ENCODE measurements at places on chromosomes 5 and 9.

DNA sequence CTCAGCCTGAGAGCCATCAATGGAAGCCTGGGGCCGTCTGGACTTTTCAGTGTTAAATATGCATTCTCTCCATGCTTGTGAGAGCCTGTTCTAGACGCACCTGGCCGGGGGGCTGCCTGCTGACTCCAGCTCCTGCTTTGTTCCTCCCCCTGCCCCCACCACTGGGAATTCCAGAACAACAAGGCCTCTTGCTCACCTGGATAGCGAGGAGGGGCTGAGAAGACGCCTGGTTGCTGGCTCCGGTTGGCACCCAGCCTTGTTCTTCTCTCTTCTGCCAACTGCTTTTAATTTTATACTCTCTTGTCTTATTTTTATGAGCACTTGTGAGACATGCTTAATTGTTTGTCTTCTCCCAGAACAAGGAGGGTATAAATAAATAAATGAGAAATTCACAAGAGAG lies 15.0 kb upstream of the RAPGEF1 start:
- no peak for DNase-seq

DNA sequence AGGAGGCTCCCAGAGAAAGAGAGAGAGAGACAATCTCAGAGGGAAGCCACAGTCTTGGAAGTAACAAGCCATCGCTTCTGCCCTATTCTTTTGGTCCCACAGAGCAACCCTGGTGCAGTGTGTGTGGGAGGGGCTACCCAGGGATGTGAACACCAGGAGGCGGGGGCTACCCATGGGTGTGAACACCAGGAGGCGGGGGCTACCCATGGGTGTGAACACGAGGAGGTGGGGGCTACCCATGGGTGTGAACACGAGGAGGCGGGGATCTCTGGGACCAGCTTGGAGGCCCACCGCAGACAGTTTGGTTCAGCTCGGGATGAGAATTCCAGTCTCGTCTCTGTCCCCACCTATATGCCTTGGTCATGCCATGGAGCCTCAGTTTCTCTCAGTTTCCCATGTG lies 44.9 kb downstream of the HMCN2 start:
- DNase-seq: no peak

GRCh38 chr5:149215478-149216090 lies 56.1 kb upstream of the AFAP1L1 start:
- DNase-seq: no peak

- DNase-seq: no peak
These were observed 38.4 kb downstream of the LMX1B start for GRCh38 chr9:126652140-126652582.

- DNase-seq: no peak
These were observed 34.1 kb downstream of the ACOT12 start for GRCh38 chr5:81359881-81360280.

DNA sequence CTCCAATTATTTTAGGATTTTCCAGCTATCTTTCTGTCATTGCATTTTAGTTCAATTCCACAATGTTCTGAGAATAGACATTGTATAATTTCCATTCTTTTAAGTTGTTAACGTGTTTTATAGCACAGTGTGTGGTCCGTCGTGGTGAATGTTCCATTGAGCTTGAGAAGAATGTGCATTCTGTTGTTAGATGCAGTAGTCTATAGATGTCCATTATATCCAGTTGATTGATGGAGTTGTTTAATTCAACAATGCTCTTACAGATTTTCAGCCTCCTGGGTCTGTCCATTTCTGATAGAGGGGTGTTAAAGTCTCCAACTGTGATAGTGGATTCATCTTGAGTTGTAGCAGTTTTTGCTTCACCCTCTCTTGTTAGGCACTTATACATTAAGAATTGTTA lies 1587.7 kb upstream of the NUDT12 start:
- DNase-seq: no peak

- DNase-seq: no peak
These were observed 19.3 kb downstream of the PTPN3 start for GRCh38 chr9:109478665-109479380.

DNA sequence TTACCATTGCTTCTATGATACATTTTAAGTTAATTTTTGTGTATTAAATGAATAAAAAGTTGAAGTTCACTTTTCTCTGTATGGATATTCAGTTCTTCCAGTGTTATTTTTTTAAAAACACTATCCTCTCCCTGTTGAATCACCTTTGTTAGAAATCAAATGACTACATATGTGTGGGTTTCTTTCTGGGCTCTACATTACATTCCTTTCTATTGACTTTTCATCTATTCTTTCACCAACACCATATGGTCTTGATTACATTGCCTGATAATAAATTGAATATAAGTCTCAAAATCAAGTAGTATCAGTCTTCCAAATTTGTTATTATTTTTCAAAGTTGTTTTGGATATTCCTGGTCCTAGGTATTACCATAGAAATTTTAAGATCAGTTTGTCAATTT lies 7.3 kb upstream of the RASEF start:
- DNase-seq: no peak

DNA sequence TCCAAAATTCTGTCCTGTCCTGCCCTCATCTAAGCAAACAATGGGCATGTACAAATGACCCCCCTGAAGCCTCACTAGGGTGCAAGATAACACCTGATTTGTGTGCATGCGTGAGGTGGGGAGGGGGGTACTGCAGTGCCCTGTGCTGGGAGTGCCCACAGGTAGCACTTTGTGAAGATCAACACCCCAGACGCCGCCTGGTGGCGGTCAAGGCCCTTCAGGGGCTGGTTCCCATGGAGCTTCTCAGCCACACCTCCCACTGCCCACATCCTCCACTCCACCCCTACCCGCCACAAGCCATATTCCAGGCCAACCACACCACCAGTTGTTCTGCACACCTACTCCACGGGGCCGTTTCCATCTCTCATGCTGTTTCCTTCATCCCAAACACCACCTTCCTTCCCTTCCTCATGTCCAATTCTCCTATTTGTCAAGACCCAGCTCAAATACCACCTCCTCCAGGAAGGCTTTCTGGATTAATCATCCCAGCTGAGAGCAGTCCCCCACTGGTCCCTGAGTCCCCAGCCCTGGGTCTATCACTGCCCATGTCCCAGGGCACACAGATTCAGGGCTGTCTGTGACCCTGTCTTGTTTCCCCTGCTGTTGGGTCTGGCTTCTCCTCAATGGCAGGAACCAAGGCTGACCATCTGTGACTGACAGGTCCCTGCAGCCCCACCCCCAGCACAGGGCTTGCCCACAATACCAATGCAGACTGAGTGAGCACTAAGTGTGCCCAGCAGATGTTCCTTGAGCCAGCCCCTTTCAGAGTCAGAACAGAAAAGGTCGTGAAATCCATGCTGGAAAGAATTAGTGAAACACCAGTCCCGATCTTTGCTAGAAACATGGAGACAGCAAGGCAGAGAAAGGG lies 178.4 kb downstream of the PAX5 start:
- peak; percentile 15 for DNase-seq

DNA sequence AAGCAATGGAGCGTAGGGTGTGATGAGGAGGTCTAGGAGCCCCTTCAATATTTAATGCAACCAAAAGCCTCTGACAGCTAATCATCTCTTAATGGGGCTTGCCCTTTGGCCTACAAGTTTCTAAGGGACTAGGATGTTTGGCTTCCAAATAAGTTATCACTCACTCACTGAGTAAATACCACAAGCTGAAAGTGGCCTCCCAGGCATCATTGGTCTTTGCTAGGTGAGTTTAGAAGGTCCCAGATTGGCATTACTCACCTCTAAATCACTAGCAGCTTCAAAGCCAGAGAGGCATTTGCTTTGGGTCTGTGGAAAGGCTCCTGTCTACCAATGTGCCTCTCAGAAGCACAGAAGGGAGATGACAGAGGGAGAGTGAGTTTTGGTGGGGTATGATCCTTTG lies 344.2 kb downstream of the NTRK2 start:
- DNase-seq: no peak
